Stimulated activated CD8-positive, alpha-beta memory T cell treated with anti-CD3 and anti-CD28 coated beads, Interleukin-2, amount 100 ng/mL, for 48 hours (primary cell): ENCODE measurements at places on chromosomes 2 and 18.
A peak's percentile ranks its signal among the peaks of the same experiment; 100 is the strongest.

- DNase-seq = no peak
Measured at GRCh38 chr2:105502625-105503334, 103.9 kb upstream of the FHL2 start.

GRCh38 chr18:44537526-44537925, 143.2 kb upstream of the SETBP1 start:
- DNase-seq = no peak

DNA sequence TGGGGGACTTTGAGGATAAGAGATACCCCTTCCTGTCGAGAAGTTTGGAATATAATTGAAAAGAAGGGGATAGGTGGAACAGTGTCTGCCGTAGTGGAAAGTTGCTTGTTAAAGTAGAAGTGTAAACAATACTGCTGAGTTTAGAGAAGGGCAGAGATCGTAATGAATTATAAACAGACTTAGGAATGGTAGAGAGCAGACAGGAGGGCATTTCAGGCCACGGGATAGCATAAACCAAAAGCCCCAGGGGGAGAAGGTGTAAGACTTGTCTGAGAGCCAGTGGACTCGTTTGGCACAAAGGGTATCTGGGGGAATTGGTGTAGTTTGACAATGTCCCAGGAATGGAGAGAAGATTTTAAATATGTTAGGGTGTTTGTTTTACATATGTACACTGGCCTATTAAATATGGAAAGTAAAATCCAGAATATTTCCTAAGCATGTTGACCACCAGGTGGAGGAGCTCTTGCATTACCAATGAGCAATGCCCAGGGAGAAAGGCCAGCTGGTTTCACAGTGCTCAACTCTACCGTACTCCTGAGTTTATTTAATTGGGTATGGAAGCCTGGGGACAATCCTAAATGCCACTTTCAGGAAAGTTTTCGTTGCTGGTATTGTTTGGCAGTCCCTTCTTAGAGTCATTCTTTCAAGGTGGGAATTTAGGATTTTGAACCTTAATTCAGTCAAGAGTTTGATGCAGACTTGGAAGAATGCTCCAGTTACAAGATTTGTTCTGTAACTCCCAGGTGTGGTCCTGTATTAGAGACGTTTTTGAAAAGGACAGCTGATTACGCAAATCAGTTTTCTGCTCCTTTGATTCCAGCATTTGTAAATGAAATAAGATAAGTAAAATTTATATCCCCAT, 7.5 kb downstream of the COPS8 start:
- DNase-seq = no peak

- no peak for DNase-seq
Measured at GRCh38 chr2:69704446-69704845, 37.5 kb upstream of the ANXA4 start.

GRCh38 chr2:74147727-74148456, at the start of gene BOLA3:
Gene BOLA3, minus strand, starts transcription at chr2:74147912. Its CDS starts 38 bp downstream, at chr2:74147874.
- peak; percentile 91 for DNase-seq

DNA sequence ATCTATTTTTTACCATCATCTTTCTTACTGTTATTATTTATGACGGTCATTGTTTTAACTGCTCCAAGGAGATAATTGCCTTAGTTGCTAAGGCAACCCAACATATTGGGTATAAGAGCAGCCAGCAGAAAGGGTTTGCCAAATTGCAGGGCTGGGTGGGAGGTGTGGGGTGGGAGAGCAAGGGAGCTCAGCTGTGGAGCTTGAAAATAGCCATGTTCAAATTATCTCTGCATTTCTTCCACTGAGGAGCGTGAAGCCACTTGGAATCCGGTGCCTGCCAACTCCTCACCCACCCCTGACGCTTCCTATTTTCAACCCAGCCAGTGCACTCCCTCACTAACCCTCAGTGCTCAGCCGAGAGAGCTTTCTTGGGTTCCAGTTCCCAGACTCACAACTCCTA, 60.8 kb downstream of the SETBP1 start:
- no peak for DNase-seq

- no peak for DNase-seq
Measured at GRCh38 chr2:231318436-231318835, 77.1 kb upstream of the B3GNT7 start.

- DNase-seq = no peak
Measured at GRCh38 chr2:5764041-5764440, 71.9 kb downstream of the SOX11 start.

DNA sequence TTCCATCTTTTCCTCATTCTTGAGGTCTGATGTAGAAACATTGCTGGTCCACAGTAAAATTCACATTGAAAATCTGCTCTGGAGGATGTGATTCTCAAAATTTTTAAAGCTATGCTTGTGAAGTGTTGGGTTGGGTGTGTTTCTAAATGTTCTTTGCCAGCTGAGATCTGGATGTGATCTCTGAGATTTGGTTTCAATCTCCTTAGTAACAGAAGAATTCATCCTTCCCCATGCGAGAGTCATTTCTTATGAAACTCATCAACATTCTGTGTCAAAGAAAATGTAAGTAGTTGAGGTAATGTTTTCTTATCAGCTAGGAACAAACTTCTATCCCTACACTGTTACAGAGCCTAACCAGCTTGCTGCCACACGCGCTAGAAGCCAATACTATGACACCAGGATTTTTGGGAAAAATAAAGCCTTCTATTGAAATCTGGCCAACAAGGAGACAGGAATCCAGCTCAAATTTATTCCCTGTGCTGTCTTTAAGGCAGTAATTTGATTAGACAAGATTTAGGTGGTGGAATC, 134.9 kb downstream of the PTH2R start:
- no peak for DNase-seq

DNA sequence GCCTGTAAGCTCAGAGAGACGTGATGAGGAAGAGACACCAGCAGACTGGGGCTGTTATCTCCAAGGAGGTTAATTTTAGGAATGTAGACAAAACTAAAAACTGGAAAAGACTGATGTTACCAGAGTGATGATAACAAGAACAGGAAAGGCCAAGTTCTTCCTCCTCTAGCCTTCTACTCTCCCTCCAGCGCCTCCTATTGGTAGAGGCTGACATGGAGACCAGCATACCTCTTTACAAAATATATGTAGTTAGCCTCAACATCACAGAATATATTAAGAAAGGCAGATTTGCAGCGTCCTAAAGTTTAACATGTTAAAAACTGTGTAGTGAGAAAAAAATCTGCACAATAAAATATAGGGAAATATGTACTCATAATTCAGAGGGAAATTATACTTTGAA, 66.0 kb downstream of the TCF4 start:
- peak; percentile 4 for DNase-seq

DNA sequence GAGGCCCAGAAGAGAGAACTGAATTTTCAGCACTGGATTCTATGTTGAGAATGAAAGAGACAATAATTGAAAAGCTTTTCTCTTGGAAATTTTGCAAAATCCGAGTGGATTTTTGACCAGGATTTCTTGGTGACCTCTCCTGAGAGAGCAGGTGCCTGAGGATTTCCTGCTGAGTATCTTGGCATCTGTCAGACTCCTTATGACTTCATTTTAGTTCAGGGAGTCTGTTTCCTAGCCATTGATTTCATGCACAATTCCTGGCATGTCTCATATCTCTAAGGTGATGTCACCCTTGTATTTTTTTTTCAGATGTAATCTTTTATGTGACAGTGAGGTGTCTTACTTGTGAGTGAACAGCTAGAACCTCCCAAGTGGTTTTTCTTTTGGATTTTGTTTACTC, 195.9 kb downstream of the NEDD4L start:
- no peak for DNase-seq

DNA sequence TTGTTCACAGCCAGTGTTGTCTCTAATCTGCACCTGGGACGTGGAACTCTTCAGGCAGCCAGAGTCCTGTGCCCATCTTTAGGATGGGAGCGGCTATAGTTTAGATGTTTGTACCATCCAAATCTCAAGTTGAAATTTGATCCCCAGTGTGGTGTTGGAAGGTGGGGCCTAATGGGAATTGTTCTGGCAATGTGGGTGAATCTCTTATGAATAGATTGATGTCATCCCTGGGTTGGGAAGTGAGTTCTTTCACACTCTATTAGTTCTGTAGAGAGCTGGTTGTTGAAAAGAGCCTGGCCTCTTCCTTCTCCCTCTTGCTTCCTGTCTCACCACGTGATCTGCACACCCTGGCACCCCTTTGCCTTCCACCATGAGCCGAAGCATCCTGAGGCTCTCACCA, 300.9 kb downstream of the TXNL1 start:
- DNase-seq = no peak

- DNase-seq = no peak
Measured at GRCh38 chr2:122683018-122683417, 927.6 kb downstream of the TSN start.

DNA sequence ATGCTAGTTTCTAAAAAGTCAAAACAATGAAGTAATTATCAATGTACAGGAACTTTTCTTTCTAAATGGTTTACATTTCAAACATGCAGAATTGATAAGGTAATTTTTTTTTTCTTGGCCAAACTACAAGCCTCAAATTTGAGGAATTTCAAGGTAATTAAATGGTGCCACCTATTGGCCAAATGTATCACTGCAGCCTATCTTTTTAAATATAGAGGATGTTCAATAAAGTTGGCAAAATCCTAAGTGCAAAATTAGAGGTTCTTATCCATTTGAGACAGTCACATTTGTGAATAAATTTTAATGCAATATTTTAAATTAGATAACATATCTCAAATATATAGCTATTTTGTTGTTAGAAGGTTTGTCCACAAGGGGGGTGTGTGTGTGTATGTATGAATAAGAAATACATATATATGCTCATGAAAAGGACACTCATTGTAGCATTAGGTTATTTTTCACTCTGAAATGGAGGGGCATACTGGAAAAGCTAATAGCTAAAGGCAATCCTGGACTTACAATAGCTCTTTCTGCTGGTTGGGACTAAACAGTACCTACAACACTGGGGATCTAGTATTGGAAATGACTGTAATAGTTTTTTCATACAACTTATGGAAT, 26.2 kb downstream of the MMADHC start:
- no peak for DNase-seq

DNA sequence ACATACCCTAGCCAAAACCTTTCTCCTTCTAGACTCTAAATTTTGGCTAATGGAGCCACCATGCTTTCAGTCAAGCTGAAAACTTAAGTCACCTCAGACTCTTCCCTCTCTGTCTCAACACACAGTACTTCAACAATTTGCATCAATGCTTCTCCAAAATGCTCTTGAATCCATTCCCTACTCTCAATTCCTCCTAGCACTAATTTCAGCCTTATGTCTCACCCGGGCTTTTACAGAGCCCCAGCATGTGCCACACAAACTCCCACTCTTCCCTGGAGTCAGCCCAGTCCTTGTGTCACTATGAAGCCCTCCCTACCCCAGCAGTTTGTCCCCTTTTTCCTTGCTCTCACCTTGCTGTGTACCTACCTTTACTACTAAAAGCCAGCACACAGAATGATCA, 38.7 kb downstream of the AAK1 start:
- no peak for DNase-seq

- no peak for DNase-seq
Measured at GRCh38 chr2:235139956-235140800, 188.4 kb downstream of the SH3BP4 start.

- DNase-seq = no peak
Measured at GRCh38 chr2:42223067-42223854, 54.1 kb downstream of the EML4 start.

DNA sequence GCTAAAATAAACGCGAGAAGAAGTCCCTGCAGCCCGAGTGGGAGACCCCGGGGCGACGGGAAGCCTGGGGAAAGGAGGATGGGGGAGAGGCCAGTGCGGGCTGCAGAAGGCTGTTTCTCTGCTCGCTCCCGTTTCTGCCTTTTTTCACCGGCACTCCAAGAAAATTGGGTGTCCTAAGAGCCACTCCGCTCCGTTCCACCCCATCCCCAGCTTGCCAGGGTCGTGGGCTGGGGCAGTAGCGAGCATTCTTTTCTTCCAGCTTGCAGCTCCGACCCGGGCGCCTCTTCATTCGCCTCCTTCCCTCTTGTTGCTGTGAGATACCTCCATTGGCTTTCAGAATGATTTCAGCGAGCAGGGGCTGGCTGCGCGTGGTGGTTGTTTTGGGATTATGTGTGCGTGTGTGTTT, 1.1 kb downstream of the HOXD3 start:
- DNase-seq = no peak

GRCh38 chr2:62208758-62209114, 12.8 kb downstream of the B3GNT2 start:
- no peak for DNase-seq

DNA sequence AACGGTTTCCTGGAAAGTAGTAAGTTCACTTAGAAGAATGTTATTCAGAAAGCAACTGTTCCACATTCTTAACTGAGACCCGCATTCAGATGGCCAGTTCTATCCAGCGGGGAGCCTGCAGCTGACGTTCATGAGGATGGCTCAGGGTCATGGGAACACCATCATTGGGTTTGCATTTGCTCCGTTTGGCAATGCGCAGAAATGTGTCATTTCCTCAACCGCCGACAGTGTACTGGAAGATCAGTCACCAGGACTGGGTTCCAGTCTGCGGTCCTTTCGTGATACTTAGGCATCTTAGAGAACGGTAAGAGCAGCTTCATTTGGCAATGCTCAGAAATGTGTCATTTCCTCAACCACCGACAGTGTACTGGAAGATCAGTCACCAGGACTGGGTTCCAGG, 104.0 kb downstream of the DNER start:
- DNase-seq = no peak

GRCh38 chr2:99915108-99915675, 227.2 kb downstream of the AFF3 start:
- DNase-seq = no peak

GRCh38 chr2:124151691-124152090, 126.6 kb downstream of the CNTNAP5 start:
- DNase-seq = no peak
